CD14-positive monocyte (primary cell): ENCODE measurements at places on chromosomes 1 and 21.
A peak's percentile ranks its signal among the peaks of the same experiment; 100 is the strongest.

DNA sequence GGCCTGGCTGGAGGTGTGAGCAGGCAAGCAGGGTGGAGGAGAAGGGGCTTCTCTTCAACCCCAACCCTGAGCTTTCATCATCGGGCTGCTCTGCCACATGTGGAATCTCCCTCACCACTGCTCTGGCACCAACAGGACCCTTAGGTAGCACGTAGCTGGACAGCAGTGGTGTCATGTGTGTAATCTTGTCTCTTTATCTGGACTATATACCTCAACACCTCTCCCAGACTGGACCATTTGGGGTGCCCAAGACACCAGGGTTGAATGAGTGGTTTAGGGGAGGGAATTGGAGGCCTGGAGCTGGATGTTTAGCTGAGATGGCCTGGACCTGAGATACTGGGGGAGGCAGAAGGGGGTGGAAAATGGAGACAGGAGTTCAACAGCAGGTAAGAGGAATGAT, 63.0 kb downstream of the UBE2T start:
- no peak for DNase-seq

- DNase-seq: no peak
Observed at GRCh38 chr1:213385201-213385600, 334.2 kb downstream of the RPS6KC1 start.

- DNase-seq: no peak
Observed at GRCh38 chr1:53377438-53377841, 49.6 kb upstream of the LRP8 start.

- DNase-seq: no peak
Observed at GRCh38 chr1:17696417-17697301, 58.5 kb upstream of the ACTL8 start.

- DNase-seq: no peak
Observed at GRCh38 chr1:178847396-178847849, 23.5 kb downstream of the ANGPTL1 start.

GRCh38 chr21:27047658-27048314, 80.9 kb upstream of the ADAMTS5 start:
- no peak for DNase-seq

- DNase-seq: peak; percentile 25
Observed at GRCh38 chr1:65176591-65176990, 28.6 kb downstream of the AK4 start.

DNA sequence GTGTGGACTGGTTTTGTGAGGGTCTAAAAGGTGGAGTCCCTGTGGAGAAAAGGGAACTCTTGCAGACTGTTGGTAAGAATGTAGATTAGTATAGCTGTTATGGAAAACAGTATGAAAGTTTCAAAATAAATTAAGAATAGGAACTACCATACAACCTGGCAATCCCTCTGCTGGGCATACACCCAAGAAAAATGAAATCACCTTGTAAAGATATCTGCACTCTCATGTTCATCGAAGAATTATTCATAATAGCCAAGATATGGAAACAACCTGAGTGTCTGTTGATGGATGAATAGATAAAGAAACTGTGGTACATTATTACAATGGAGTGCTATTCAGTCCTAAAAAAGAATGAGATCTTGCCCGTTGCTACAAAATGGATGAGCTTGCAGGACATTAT, 109.6 kb downstream of the TBX19 start:
- DNase-seq: no peak

DNA sequence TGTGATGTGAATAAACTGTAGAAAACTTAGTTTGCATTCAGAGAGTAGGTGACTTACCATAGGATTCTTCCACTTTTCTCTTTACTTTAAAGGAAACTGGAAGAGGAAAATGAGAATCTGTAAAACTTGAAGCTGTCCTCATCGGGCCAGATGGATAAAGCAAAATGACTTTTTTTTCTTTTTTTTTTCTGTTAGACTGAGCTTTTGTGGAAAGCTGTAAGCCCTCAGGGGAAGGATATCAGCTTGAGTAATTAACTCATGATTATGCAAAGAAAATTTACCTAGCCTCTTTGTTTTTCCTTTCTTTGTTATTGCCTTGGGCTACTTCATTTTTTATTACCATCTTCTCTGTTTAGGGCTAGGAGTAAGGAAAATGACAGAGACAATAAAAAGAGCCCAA, 53.4 kb downstream of the DPH5 start:
- no peak for DNase-seq

GRCh38 chr1:219266524-219266923, 92.8 kb downstream of the LYPLAL1 start:
- DNase-seq: no peak

- DNase-seq: no peak
Observed at GRCh38 chr1:206663362-206663761, 21.3 kb upstream of the MAPKAPK2 start.

DNA sequence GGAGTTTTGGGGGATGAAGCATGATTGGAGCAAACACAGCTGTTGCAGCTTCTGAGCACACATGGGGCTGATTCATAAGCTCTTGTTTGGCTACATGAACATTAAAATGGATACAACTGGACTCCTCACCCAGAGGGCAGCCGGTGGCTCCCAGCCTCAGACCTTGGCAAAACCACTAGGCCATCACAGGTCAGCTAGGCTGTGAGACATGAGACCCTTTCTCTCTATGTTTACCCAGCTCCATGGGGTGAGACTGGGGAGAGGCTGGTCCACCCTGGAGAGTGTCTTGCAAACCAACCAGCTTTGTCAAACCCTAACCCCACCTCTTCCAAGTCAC, 388.7 kb downstream of the PTPRU start:
- no peak for DNase-seq

- no peak for DNase-seq
Observed at GRCh38 chr1:101474039-101474665, 237.3 kb downstream of the S1PR1 start.

DNA sequence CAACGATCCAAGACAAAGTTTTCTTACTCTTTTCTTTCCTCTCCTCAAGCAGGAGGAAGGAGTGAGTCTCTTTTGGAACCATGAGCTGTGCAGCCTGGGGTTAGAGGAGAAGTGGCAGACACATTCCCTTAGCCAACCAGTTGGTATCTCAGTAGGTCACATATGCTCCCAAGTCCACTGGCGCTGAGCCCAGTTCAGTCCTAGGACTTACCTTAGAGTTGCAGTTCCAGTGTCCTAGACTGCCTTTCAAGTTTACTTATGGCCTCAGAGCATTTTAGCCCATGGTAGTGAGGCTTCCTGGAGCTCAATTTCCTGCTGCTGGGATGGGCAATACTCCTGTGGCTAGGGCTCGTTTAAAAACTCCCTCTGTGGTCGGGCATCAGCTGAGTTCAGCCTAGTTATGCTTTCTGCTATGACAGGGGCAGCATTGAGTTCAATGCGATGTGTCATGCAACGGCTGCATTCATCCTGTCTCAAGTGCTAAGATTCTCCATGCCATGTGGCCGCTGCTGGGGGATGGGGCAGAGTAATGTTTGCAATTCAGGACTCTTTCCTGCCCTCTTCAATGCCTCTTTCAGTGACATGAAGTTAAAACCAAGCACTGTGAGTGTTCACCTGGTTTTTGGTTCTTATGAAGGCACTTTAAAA, 103.8 kb downstream of the LRRC7 start:
- DNase-seq: no peak

DNA sequence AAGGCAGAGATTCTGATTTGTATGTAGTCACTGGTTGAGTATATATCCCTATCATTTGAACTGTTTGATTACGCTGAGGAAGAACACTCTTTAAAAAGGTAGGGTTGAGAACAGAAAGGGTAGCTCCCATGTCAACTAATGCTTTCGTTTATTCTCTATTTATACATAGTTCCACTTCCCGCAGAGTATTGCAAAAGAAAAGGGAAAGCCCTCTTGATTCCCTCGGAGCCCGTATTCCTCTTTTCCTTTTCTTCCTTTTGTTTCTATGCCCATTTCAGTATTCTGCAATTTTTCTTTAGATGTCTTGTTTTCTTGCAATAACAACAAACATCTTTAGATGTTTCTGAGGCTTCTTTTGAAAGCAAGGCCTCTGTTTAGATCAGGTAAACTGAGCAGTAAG, 78.2 kb downstream of the DNTTIP2 start:
- DNase-seq: no peak

DNA sequence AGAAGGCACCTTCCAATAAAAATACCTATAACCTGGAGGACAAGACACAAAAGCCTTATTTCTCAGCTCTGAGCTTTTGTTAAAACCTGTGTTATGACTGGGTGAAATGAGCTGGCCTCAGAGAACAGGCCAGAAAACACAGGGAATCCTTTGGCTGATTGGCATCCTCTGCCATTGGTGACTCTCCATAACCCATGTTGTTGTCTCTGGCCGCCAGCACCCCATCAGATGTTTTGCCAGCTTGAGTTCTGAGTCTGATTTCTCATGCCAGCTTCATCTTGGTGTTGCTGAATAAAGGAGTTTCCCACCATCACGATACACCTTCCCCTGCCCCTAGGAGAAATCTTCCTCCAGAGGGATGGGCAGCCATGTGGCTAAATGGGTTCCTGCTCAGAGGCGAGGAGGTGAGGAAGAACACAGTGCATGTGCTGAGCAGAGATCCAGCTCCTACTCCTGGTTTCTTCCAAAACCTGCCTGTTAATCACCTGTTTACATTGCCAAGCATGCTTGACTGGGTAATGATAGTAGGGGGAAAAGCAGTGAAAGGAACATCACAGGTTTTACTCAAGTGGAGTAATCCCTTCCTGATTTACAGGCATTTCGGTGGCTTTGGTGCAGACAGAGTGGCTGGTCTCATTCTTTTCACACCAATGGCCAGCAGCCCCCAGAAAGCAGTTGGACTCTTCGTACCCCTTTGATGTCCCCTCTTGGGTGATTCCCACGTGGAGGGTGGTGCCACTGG, 109.8 kb downstream of the ROR1 start:
- no peak for DNase-seq

DNA sequence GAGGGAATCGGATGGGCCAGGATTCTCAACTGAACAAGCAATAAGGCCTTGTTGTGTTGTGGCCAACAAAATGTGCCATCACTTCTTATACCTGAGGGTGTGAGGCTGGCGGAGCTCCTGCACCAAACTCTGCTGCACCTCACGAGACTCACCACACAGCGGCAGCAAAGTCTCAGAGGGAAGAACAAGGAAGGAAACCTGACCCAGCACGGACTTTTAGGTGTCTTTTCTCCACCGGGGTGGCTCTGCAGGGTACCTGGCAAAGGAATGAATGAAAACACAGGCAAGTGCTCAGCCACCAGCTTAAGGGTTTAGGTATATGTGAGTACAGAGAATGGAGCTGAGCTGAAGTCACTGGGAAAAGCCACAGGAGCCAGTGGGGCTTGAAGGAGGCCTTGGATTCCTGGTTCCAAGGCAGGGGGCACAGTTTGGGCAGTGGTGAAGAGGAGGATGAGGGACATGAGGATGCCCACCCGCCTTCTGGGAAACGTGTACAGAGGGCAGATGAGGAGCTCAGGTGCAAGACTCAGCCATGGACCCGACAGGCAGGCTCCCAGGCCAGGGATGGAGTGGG, 31.1 kb upstream of the HSD3B1 start:
- DNase-seq: peak; percentile 1
